ENCODE measurements at places on chromosomes 6 and 20. TPM values are rescaled to one million over a fixed set of nuclear protein-coding genes. Genes with fewer than 3 reads are reported as not detected.

PNLDC1 gene
- under 0.01 TPM for total RNA-seq

BTN2A1 gene
- total RNA-seq = 4.8 TPM

LPIN3 gene
- total RNA-seq = 11.8 TPM

LGSN gene
- not detected for total RNA-seq

CCN5 gene
- not detected for total RNA-seq

NECAB3 gene
- 12.1 TPM for total RNA-seq

BHLHE23 gene
- not detected for total RNA-seq

C4B gene
- total RNA-seq = 1.2 TPM

LCA5 gene
- total RNA-seq = 2.7 TPM
